ENCODE measurements at places on chromosomes 12 and 14.

- no peak for DNase-seq
Observed at GRCh38 chr14:95260537-95261361, 59.0 kb downstream of the CLMN start.

GRCh38 chr14:64190974-64191502, 103.1 kb downstream of the ESR2 start:
- DNase-seq = no peak

- DNase-seq = no peak
Observed at GRCh38 chr14:24360281-24360680, 7.7 kb upstream of the NFATC4 start.

- DNase-seq = no peak
Observed at GRCh38 chr14:103103461-103104388, 9.2 kb downstream of the EXOC3L4 start.

GRCh38 chr14:52299692-52300278, 14.3 kb upstream of the PTGER2 start:
- no peak for DNase-seq

DNA sequence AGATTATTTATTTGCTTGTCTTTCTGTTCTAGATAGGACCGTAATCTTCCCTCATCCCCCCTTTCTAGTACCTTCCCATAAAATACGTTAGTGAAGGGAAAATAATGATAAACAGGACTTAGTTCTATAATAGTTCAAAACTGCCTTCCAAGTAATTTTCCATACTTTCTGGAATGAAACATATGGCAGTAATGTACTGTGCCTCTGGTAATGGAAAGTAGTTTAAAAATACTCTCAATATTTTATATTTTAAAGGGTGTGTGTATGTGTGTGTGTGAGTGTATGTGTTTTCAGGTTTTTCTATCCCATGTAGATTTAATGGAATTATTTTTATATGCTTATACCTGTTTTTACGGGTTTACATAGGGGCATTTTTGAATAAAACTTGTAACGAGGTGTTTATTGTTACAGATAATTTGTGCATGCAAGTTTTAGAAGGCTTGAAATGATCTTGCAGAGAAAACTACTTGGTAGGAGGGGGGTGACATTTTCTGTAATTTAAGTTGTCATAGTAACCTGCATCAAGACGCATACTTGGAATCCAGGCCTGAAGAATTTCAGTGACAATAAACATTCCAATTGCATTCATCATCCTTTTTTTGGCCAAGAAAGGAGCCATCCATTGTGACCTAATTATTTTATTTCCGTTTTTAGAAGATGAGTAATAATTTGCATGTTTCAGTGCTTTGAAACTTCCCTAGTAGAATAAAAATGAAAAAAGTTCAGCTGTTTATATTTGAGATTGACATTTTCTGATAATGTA, 38.9 kb downstream of the RASSF8 start:
- DNase-seq = no peak

GRCh38 chr12:91947459-91947858, 198.2 kb downstream of the BTG1 start:
- DNase-seq = no peak

DNA sequence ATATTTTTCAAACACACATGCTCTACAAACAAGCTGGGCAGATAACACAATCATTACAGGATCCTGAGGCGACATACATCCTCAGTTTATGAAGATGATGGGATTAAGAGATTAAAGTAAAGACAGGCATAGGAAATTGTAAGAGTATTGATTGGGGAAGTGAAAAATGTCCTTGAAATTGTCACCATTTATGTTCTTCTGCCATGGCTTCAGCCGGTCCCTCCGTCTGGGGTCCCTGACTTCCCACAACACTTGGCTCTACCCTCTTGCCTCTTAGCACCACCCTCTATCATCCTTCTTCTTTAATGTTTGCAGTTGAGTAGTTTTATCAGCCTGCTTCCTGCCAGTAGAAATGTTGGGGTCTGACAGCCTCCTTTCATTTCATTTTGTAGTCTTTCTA, 244.4 kb downstream of the DAD1 start:
- no peak for DNase-seq

All from activated gamma-delta T cell treated with Interleukin-2 at 50 U/mL for 16 hours (primary cell).